K562 (cell line): ENCODE measurements at places on chromosomes 1 and 21.

GRCh38 chr1:232650418-232650817 is 20.5 kb upstream of the SIPA1L2 start:
- no peak for DNase-seq

GRCh38 chr1:234666761-234667160 is 56.8 kb upstream of the IRF2BP2 start:
- DNase-seq, result no peak

- DNase-seq, result peak; percentile 22
Observed at GRCh38 chr1:66916320-66916719, 8.3 kb downstream of the DNAI4 start.

GRCh38 chr1:226735576-226735975 is 3.5 kb downstream of the ITPKB start:
- no peak for DNase-seq

DNA sequence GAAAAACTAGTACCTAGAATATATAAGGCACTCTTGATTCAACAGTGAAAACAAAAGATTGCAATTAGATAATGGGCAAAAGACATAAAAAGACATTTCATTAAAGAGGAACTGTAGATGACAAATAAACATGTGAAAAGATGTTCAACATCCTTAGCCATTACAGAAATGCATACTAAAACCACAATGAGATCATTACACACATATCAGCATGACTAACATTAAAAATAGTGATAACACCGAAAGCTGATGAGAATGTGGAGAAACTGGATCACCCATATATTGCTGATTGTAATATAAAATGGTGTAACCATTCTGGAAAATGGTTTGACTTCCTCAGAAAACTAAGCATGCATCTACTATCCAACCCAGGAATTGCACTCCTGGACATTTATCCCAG is 340.3 kb downstream of the SEC16B start:
- DNase-seq, result no peak

GRCh38 chr1:192579010-192579738 is 3.6 kb downstream of the RGS1 start:
- no peak for DNase-seq

- DNase-seq, result no peak
Observed at GRCh38 chr1:47758341-47759250, 238.6 kb downstream of the TRABD2B start.

- no peak for DNase-seq
Observed at GRCh38 chr21:40060083-40060677, 192.9 kb downstream of the PCP4 start.

GRCh38 chr1:177884479-177885021 is 85.3 kb downstream of the SEC16B start:
- DNase-seq, result no peak

DNA sequence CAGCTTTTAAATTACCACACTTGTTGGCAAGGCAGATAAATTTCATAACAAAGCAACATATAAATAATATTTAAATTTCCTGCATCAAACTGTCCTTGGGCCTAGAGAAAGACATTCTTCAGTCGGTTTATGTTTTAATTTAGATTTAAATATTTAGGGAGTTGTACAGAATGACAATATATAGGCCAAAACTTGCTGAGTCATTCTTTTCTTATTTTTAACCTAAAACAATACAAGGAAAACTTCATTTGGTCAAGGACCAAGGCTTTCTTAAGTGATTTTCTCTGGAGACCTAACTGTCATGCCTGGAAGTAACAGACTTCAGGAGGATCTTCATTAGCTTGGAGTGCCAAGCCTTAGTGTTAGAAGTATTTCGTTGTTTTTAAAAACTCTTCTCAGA is 5.6 kb downstream of the MAP10 start:
- DNase-seq, result no peak

DNA sequence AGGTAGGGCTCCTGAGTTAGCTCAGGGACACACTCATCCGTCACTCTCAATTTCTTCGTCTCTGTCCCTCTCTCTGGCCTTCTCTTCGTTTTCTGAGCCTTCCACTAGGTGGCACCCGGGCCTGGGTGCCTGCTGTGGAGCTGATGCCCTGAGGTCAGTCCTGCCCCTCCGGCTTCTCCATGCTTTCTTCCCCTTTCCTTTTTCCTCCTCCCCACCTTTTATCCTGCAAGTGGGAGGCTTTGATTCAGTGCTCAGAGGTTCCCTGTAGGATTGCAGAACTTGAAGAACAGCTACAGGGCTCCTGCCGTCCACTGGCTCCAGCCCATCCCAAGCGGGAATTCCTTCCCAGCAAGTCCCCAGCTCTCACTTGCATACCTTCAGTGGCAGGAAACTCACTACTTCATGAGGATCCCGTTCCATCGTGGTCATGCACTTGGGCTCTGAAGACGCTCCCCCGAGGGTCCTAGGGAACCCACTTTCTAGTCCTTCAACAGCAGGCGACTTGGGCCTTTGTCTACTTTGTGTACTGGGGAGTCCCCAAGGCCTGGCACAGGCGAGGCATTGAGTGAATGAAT is 45.6 kb downstream of the SRRM1 start:
- peak; percentile 69 for DNase-seq

GRCh38 chr1:7224081-7224534 is 438.9 kb downstream of the CAMTA1 start:
- DNase-seq, result no peak

- DNase-seq, result no peak
Observed at GRCh38 chr1:242568666-242569065, 44.2 kb upstream of the PLD5 start.

DNA sequence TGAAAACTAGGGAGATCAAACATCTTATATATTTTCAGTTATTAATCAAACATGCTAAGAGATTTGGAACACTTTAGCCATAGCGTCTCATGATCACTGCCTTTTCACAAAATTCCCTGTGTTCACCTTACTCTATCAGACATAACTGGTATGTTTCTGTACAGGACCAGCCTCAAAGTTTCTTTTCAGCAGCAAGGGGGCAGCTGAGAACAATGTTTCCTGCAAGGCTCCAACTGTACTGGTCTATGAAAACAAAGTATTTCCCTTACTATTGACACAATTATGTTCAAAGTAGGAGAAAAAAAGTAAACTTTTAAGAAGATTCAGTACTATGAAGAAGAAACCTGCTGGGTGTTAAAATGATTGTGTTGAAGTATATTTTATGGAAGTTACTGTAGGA is 98.5 kb downstream of the ATF6 start:
- no peak for DNase-seq

DNA sequence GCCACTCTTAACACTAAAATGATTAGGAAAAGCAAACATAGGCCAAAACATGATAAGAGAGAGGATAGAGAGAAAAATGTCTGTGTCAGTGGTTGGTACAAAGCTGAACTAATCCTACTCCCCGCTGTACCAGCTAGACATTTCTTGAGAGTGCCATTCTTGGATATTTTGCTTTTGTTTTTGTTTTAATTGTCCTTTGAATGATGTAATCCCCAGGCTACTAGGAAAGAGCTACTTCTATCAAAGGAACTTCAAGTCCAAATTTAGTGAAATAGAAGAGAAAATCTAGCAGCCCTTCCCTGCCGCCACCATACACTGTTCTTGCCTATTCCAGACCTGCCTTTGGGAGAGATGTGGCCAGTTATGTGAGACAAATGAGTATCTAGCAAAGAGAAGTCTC is 269.6 kb downstream of the GRIK1 start:
- no peak for DNase-seq

- DNase-seq, result no peak
Observed at GRCh38 chr1:211267204-211267857, 8.2 kb downstream of the RCOR3 start.

- DNase-seq, result no peak
Observed at GRCh38 chr21:45010096-45010495, 64.3 kb upstream of the ADARB1 start.

GRCh38 chr1:17119076-17119772 is at the start of gene PADI2:
TSS of gene PADI2 (minus strand) at chr1:17119451. CDS start at chr1:17119371, 80 bp downstream.
- DNase-seq, result peak; percentile 75

DNA sequence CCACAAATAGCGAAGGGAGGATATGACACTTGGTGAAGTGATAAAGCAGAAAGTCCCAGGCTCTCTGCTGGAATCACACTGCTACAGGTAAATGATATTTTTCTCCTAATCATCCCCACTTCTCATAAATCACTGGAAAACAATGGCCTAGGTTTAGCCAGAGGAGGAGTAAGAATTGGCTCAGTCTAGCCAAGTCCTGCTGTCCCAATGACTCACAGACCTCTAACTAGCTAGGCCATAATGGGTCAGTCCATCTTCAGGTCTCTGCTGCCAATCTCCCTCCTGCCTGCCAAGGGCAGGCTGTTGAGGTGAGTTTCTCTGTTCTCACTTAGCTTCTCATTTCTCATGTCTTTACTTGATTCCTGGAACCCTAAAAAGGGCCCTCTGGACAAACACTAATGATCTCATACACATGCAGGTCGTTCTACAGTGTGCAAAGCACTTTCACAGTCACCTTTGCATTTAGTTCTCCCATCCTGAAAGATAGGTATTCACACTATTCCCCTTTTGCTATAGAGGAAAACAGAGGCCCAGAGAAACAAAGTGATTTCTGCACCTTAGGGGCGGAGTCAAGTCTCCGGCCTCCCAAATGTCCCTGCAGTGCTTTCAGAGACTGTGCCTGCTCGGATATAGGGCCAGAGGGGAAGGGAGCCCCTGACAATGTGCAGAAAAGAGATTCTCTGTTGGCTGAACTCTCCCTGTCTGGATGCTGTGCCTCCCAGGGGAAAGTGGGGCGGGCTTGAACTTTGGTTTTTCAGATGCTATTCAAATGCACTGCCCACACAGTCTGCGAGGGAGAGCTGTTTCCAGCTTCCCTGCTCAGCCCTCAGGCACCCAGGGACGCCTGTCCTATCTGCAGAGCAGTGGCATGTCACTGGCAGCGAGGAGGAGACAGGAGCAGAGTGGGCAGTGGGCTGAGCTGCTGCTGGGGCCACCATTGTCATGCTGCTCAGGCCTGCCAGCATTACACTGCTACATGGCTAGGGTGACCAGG is 3.9 kb upstream of the CDK18 start:
- no peak for DNase-seq

DNA sequence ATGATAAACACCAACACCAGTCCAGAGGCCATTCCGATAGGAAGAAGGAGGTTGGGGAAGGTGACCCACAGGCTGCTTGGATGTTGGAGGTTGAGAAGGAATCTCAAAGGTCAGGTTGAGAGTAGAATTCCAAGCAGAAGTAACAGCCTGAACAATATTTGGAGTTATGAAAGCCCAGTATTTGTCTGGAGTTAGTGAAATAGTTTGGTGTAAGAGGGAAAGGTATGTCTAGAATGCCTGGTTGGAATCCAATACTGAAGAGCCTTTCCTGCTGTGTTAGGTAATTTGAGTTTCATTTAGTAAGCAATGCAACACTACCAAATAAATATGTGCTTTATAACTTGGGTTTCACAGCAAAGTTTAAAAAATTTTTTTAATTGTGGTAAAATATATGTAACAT is 70.5 kb upstream of the MCOLN3 start:
- DNase-seq, result no peak

- DNase-seq, result no peak
Observed at GRCh38 chr1:33762109-33762830, 101.6 kb upstream of the HMGB4 start.

- no peak for DNase-seq
Observed at GRCh38 chr1:117112047-117112717, 9.4 kb downstream of the TRIM45 start.

- DNase-seq, result peak; percentile 77
Observed at GRCh38 chr1:85201340-85202091, 700 bp upstream of the SYDE2 start.

DNA sequence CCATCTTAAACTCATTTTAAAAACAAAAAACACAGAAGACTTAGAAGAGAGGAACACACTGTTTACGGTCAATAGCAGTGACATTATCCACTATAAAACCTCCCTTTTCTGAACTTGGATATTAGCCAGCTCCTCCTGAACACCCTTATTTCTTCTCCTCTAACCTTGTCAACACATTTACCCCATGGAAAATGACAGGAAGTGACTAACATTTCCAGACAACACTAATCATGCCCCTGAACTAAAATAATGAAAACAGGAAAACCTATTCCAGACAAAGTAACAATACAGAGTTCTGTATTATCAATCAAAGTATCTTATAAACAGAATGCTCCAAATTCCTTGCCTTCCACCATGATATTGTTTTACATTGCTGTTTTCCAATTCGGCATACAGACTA is 45.3 kb downstream of the PALMD start:
- no peak for DNase-seq

GRCh38 chr1:162070094-162070748 is 730 bp downstream of the NOS1AP start:
- no peak for DNase-seq

- DNase-seq, result peak; percentile 61
Observed at GRCh38 chr1:16615253-16616252, 2.2 kb upstream of the NBPF1 start.

DNA sequence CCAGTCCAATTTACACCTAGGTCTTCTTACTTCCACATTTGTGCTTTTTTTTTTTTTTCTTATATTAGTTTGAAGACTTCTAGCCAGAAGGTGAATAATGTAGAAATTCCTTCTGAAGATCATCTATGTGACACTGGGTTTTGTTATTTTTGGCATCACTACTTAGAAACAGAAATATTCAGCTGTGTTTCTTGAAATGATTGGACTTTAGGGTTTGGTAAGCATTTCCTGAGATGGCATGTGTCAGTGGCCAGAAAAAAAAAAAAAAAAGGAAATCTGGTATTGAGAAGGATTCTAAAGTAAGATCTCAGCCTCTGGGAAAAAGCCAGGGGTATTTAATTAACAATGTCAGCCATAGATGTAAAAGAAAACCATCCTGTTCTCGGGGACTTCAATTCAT is 43.4 kb upstream of the LRRC8C start:
- no peak for DNase-seq

DNA sequence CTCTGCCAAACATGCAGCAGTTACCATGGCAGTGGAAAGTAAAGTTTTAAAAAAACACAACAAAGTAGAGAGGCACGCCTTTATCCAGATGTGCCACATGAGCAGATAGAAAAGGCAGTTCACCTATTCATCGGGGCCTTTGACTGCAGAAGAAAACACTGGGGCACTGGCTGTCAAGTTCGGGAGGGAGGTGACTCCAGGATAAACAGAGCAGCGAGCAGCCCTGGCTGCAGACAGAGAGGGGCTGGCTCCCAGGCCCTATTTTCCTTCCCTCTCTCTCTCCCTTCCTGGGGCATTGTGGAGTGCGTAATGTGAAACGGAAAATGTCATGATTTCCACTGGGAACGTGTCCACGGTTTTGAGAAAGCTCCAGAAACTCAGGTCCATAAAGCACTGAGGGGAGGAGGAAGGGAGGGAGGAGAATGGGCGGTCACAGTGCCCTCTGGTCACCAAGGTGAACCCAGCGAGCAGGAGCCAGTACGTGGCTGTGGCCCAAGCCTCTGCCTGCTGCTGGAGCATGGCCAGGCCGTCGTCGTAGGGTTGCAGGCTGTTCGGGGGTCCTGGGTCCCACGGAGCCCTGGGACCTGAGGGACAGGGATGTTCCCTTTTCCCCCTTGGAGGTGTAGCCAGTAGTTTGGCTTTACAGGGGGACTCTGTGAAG is 114.7 kb upstream of the IRF2BP2 start:
- DNase-seq, result peak; percentile 67

- DNase-seq, result no peak
Observed at GRCh38 chr1:229981736-229982135, 85.3 kb upstream of the GALNT2 start.

GRCh38 chr1:25520446-25521061 is 22.9 kb upstream of the LDLRAP1 start:
- DNase-seq, result peak; percentile 67
